Brain pericyte (primary cell): ENCODE measurements at places on chromosomes 13 and 19.

DNA sequence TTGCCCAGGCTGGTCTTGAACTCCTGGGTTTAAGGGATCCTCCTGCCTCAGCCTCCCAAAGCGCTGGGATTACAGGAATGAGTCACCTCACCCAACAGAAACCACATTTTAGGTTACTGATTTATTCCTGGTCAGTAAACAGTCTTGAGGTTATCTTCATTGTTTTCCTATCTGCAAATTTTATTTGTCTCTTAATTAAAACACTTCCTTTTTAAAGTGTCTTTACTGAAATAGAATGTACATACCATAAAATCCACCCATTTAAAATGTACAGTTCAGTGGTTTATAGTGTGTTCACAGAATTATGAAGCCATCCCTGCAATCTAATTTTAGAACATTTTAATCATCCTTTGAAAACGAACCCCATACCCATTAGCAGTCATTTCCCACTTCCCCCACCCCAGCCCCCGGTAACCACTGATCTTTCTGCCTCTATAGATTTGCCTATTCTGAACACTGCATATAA is 63.0 kb downstream of the MAP4K1 start:
- DNase-seq, result no peak

GRCh38 chr19:18606281-18607225 is at the start of gene CRLF1:
CRLF1 (minus strand) TSS chr19:18606799; CDS start chr19:18606656, 143 bp downstream.
- no peak for DNase-seq

DNA sequence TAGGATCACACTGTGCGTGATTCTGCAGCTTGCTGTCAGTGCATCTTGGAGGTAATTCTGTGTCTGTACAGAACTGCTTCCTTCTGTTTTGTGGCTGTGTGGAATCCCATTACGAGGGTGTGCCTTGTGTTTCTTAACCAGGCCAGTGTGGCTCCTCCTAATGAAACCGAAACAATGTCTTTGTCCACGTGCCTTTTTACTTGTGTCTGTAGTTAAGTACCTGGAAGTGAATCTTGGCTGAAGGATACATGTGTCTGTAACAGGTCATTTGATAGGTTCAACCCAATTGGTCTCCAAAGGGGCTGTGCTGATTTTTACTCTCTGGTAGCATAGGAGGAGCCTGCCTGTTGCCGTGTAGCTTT is 13.1 kb downstream of the NOP53 start:
- DNase-seq, result no peak

GRCh38 chr13:36685927-36686326 is 12.1 kb downstream of the SERTM1 start:
- DNase-seq, result no peak

DNA sequence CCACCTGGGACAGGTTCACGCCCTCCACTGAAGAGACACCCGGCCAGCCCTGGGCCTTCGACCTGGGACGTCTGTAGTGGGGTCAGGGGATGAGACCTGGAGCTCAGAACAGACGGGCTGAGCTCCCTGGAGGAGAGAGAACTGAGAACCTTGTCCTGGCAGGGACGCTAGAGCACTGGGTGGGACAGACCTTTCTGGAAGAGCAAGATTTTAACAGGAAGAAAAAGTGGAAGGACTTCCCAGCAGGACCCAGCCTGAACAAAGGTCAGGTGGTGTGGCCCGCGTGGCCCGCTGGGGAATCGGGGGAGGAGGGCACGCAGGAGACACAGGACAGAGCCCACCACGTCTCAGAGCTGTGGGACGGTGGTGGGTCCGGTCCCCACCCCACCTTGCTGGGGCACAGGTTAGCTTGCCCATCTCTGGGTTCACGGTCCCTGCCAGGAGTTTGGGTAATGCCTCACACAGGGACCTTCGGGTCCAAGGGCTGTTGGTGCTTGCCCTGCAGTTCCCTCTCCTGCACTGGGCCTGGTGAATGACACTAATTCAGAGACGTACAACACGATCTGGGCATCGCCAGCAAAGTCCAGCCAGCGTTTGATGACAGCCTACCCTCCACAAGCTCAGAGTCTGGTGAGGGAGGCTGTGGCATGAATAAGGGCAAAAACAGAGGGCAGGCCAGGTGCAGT is 1.2 kb upstream of the EFNA2 start:
- no peak for DNase-seq

GRCh38 chr13:42800109-42800643 is 18.8 kb downstream of the FAM216B start:
- DNase-seq, result no peak

DNA sequence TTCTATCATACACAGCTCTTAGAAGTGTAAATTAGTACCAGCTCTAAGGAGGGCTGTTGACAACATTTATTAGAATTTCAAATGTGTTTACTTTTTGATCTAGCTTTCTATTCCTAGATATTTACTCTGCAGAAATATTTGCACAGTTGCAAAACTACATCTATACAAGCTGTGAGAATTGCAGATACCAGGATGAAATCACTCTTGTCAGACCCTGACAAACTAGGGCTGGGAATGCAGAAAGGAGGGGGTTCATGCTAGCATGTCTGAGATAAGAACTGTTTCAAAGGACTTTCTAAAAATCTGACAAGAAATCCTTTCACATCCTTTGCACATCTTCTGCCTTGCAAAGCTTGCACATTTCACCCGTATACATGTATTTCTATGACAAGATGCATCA is 11.8 kb upstream of the PABPC3 start:
- no peak for DNase-seq

GRCh38 chr19:3065675-3066357 is 3.5 kb upstream of the TLE5 start:
- no peak for DNase-seq

DNA sequence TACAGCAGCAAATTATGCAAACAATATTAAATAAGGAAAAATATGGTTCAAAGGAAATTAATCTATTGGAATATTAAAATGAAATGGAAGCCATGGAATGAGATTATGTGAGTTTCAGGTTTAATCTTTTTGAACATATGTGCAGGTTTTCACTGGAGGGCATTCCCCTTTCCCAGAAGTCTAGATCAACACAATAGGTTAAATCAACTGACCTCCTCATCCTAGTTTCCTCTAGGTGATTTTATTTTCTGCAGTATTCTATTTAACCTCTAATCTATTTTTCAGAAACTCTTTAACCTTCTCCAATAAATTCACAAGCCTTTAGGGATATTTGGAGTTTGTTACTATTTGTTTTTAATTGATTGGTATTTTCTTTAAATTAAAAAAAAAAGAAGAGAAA is 2657.6 kb upstream of the PCDH20 start:
- no peak for DNase-seq
